ENCODE measurements at places on chromosomes 13 and 19.

- no peak for DNase-seq
Observed at GRCh38 chr13:111361873-111362648, 41.6 kb downstream of the TEX29 start.

GRCh38 chr13:28012383-28012782 is 23.9 kb upstream of the URAD start:
- DNase-seq: no peak

DNA sequence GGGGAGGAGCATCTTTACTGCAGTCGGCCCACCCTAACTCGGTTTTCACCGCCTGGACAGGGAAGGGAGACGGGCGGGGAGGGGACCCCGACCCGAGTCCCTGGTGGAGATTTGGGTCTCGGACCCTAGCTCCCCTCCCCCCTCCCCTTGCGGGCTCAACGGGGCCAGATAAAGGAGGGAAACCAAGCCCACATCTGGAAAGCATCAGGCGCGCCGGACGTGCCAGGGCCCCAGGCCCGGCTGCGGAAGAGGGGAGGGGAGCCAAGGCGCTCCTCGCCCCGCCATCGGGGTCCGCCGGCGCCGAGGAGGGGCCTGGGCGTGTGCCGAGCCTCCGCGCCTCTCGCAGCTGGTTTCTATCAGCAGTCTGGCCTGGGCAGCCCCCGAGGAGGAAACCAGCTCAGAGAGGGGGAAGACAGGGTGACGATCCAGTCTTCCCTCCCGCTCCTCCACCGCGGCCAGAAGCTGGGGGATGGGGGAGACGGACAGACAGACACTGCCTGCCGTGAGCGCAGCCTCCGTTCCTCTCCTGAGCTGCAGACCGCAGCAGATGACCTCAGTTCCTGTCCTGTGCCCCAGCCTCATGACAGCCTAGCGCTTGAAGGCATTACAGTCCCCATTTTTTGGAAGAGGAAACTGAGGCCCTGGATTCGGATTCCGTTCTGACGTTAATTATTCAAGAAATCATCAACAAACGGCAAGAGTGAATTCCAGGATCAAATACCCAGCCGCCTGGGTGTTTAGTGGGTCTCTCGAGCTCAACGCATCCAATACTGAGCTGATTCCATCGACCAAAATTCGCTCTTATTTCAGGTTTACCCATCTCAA is 3.6 kb upstream of the GNG8 start:
- peak; percentile 13 for DNase-seq

GRCh38 chr19:7822910-7823515 is 7.0 kb upstream of the EVI5L start:
- DNase-seq: no peak

GRCh38 chr13:99796175-99796819 is 175.3 kb downstream of the ZIC5 start:
- DNase-seq: peak; percentile 61
